ENCODE measurements at places on chromosomes 4 and X.

DNA sequence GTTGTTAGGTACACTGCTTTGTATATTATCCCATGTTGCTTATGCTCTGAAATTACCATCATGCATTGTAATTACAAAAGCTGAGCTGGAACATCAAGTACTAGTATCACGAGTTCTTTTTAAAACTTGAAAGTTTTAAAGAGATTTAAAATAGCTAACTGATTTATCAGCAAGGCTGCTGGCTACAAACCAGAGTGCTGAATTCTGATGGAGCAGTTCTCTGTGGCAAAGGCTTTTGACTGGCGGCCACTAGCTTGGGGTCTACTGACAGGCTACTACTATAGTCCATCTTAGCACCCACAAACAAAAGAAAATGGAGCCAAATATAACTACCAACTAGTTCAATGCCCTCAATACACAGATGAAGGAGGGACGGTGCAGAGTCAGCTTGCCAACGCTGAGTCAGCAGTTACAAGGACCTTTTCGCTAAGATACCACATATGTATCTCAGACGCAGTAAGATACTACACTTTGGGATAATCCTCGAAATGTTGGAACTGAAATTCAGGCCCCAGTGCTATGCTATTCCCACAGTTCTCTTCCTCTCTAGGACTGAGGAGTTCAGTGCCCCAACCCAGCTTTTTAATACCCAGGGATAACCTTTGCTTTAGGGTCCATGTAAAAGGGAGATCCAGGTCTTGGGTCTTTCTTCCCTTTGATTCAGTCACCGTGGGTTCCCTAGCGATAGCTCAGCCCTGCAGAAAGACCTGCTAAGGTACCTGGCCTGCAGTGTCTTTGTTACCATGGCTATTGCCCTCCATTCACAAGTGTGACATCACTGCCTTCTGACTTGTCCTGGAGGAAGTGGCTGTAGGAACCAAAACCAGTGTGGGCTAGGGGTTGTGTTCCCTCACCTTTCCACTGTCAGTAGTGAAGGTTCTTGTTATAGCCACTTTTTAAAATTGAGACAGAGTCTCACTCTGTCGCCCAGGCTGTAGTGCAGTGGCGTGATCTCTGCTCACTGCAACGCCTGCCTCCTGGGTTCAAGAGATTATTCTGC, 22.8 kb downstream of the MFAP3L start:
- no peak for DNase-seq

DNA sequence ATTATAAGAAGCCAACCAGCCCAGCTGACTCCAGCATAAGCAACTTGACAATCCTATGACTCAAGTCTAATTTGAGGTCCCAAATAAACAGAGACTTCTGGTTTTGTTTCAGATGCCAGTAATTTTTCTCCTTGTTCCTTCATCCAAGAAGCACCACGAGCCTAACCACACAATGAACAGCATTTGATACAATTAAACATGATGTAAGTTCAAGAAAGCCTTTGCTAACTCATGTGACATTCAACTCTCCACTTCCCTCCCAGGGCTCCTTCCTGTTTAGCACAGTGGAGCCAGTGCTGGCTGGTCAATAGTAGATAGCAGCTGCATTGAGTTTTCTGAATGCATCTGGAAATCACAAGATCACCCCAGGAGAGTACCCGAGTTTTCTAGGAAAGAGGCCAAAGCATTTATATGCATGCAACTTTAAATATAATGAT, 206.3 kb downstream of the ARHGAP24 start:
- DNase-seq: peak; percentile 98

DNA sequence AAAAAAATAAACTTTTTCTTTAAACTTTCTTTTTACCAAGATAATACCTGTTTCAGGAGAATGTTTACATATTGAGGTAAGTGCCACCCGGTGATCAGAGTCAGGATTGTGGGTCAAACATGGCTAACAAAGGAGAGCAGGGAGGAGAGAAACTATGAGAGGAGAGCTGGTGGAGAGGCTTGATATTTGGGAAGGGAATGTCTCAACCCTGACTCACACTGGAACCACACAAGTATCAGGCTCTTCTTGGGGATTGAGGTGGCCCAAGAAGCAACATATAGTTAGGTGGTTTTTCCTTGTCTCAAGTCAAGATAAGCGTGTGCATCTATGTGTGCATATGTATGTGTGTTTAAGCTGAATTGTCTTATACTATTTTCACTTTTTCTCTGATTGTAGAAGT, 6.7 kb downstream of the TCEAL1 start:
- no peak for DNase-seq

DNA sequence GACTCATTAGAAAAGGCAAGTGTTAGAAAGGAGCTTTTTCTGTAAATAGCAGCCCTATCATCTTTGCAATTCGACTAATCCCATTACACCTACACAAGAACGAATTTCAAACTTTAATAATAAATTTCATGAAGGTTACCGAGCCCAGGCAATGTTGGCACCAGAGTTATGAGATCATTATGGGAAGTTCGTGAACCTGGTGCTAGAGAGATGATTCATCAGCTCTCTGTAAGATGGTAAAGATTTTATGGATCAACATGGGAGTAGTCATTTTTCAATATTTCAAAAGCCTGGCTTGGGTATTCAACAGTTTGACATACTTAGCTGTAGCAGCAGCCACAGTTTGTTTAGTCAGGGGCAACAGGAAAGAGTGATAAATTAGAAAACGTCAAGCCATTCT, 35.8 kb downstream of the AMELX start:
- no peak for DNase-seq

DNA sequence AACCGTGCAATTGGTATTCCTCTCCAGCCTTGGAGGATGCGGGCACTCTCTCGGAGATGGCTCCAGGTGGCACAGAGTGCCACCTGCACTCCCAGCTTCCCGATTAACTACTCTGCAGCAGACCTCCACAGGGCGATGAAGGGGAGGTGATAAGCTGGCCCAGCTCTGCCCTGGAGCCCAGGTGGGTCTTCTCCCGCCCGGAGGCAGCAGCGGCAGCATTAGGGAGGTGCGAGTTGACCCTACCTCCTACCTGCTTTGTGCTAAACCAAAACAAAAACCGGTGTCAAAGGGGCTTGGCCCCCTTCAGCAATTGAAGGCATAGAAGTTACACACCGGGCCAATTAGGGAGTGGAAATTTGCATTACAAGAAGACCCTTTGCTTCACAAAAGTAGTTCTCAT, 137.4 kb upstream of the MAMLD1 start:
- no peak for DNase-seq

DNA sequence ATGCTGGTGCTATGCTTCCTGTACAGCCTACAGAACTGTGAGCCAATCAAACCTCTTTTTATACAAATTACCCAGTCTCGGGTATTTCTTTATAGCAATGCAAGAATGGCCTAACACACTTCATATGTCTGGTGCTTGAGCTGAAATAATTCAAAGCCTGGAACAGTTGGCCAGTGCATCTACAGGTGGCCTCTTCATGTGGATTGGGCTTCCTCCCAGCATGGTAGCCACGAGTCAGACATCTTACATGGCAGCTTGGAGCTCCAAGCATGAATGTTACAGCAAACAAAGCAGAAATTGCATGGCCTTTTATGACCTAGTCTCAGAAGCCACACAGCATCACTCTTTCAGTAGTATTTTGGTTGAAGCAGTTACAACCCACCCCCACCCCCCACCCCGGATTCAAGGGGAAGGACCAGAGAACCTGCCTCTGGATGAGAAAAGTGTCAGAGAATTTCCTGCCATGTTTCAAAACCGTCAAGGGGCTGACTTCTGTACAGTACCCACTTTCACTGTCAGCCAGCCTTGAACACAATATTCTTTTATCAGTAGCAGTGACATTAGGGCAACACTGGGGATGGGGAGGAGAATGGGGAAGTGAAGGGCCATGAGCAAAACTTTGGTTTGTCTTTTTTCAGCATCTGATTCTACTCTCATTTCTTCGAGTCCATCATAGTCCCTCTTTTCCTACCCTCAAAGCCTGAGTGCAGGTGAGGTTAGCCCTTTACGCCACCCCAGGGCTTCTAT, 368.7 kb downstream of the BCOR start:
- DNase-seq: no peak

Measured in astrocyte of the spinal cord (primary cell).